Inflammatory macrophage (primary cell): ENCODE measurements at places on chromosomes 13 and 19.
A peak's percentile ranks its signal among the peaks of the same experiment; 100 is the strongest.

DNA sequence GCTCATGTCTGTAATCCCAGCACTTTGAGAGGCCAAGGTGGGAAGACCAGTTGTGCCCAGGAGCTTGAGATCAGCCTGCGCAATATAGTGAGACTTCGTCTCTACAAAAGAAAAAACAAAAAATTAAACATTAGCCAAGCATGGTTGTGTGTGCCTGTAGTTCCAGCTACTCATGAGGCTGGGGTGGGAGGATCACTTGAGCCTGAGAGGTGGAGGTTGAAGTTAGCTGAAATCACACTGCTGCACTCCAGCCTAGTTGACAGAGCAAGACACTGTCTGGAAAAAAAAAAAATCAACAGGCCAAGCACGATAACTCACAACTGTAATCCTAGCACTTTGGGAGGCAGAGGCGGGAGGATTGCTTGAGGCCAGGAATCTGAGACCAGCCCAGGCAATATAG, 3.9 kb upstream of the S1PR2 start:
- DNase-seq, result peak; percentile 49

DNA sequence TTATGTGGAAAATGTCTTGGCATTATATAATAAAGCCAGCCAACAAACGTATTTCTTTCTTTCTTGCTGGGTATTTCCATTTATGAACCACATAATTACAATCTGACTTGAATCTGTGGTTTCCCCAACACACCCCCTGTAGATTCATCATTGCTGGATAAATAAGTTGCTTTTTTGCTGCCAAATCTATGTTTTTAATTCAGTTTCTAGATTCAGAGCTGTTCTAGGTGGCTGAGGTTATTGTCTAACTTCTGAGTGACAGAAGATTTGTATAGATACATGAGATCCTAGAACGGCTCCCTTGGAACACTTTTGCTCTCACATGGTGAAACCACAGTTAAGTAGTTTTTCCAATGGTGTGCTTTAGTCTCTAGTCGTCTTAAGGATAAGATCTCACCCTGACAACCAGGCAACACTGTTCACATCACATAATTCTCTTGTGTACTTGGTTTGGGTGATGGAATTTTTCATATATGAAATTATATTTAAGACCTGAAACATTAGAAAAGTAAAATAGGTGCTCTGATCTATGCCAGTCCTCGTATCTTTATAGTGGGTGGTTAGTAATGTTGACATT, 239.1 kb downstream of the KLF12 start:
- DNase-seq, result no peak

- DNase-seq, result peak; percentile 10
Measured at GRCh38 chr19:19487950-19488874, 27.1 kb downstream of the TSSK6 start.

- DNase-seq, result no peak
Measured at GRCh38 chr19:56670961-56671612, 470 bp downstream of the ZNF835 start.

GRCh38 chr13:65633806-65634205, 1596.3 kb downstream of the PCDH9 start:
- no peak for DNase-seq

- no peak for DNase-seq
Measured at GRCh38 chr13:26502826-26503225, 54.7 kb upstream of the WASF3 start.

DNA sequence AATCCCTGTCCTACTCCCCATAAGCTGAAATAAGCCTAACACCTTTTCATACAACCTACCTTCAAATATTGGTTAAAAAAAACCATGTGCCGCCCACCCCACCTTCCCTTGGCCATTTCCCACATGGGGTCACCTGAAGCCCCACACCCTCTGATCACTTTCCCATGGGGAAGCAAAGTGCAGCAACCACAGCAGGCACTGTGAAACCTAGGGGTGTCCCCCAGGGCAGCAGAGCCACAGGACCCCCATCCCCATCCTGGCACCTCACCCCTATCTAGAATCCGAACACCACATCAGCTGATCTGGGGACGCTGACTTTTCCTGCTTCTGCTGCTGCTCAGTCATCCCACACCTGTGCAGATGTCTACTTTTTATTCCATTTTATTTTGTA, 19.9 kb downstream of the CEACAM21 start:
- no peak for DNase-seq
